Endothelial cell (in vitro differentiated cells): ENCODE measurements at places on chromosomes 5 and 9.

GRCh38 chr9:94445863-94446262 lies 109.0 kb upstream of the PCAT7 start:
- no peak for DNase-seq

DNA sequence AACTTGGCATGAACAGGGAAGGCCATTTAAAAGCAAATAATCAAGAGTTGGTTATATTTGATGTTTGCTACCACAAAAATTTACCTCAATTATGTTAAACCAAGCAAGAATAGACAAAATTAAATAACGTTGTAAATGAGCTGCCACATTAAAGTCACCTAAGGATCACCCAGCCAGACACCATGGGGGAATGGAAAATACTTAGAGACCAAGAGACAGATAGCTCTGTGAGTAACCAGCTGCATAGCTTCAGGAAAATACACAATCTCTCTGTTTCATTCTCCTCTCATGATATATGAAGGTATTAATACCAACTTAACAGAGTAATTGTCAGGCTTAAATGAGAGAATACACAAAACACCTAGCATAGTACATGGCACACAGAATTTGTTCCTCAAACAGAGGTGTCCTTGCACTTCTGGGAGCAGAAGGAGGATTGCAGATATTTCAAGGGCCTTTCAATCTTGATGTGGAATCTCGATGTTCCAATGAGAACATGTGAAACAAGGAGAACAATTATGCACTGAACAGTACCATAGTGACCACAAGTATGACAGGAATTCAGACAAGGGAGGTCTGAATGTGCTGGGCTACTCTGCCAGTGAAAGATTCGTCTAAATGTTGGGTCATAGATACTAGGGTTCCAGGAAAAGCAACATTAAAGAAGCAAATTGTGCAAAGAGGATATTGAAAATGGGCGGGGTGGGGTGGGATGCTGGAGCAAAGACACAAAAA lies 18.6 kb downstream of the JAKMIP2 start:
- no peak for DNase-seq

GRCh38 chr9:131467214-131467935 lies 35.3 kb upstream of the POMT1 start:
- DNase-seq: no peak

GRCh38 chr9:95129476-95130291 lies 187.8 kb downstream of the FANCC start:
- no peak for DNase-seq

GRCh38 chr5:116696366-116696765 lies 121.7 kb upstream of the SEMA6A start:
- no peak for DNase-seq
